Frontal cortex (tissue), 4 donors: ENCODE measurements at places on chromosomes 3 and 15. TPM values are rescaled to one million over a fixed set of nuclear protein-coding genes. Genes with fewer than 3 reads are reported as not detected.

DNA sequence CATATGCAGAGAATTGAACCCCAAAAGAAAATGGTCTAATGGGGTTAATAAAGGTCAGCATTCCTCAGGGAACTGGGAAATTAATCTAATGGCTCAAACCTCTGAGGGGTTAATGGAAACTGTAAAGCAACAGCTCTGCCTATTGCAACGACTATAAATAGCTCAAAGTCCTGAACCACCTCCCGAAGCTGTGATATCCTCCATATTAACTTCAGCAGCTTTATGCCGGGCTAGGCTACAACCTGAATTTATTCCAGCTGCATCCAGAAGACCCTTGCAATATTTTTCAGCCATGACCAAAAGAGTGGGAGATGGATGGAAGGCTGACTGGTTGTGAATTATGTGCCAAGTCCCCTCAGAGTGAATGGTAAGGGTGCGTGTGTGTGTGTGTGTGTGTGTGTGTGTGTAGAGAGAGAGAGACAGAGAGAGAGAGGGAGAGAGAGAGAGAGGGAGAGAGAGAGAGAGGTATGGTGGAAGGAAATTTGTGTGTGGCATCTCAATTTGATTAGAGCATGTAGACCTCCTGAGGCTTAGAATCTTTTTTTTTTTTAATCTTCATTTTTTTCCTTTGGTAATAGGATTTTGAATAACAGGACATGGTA, 109.9 kb downstream of the PDCD6IP start:
- DNase-seq, result no peak

- DNase-seq, result no peak
These were observed 290.8 kb upstream of the LRRFIP2 start for GRCh38 chr3:37465174-37465573.

The MFAP1 gene
- total RNA-seq, result 27.3 TPM

The BFSP2 gene
- total RNA-seq, result not detected

The PIERCE2 gene
- 3.7 TPM for total RNA-seq

The PRICKLE2 gene
- total RNA-seq, result 84.0 TPM

The ARRDC4 gene
- total RNA-seq, result 40.4 TPM

DNA sequence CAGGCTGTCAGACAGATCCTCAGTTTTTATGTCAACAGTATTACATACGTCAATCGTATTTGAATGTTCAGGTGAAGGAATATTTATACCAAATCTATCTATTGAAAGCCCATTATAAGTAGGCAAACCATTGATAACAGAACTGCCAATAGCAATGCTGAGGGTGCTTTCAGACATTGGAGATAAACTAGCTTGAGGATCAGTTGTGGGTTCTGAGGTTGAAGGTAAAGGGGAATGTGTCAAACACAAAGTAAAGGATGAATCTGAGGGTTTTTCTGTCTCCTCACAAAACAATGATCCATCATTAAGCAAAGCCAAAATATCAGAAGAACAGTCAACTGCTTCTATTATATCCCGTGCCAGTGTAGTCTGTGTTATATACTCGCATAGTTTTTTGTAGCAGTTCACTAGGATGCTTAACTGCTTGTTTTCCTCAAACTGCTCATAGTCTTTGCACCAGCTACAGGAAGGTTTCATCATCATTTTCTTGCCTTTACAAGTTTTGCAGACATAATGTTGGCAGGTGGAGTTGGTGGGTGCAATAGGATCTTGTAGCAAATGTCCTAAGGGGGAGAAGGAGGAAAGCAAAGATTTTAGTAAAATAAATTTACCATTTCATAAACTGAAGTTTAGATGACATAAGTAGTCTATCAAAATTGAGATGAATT, 43.8 kb downstream of the MSL2 start:
- no peak for DNase-seq

- DNase-seq, result no peak
These were observed 44.1 kb upstream of the LMOD3 start for GRCh38 chr3:69166446-69166845.

- DNase-seq, result no peak
These were observed 89.9 kb upstream of the DCBLD2 start for GRCh38 chr3:98991393-98991792.

The GPR171 gene
- not detected for total RNA-seq

The TMEM158 gene
- 19.6 TPM for total RNA-seq
